ENCODE measurements at places on chromosomes 2 and 18.
A peak's percentile ranks its signal among the peaks of the same experiment; 100 is the strongest.

DNA sequence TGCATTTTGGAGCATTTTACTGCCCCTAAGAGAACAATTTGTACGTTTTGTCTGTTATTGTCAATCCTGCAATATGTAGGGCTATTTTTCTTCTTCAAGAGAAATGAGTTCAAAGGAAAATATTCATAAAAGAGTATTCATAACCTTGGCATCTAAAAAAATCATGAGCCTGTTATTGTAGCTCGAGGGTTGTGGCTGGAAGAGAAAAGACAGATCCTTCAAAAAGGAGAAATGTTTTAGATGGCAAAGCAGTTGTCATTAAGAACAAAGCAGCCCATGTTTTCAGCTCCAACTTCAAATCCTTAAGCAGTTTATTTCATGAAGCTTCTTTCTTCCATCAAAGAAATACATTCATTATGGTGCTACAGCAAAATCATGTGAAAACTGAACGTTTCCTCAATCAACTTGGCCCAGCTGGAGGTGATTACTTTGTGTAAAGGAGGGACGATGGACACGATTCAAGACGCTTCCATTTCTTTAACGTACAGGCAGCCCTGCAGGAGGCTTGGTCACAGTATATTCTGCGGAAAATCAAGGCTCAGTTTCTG, 31.4 kb downstream of the QPCT start:
- peak; percentile 42 for DNase-seq

- DNase-seq, result no peak
Measured at GRCh38 chr2:36659872-36660312, 36.6 kb upstream of the VIT start.

- DNase-seq, result no peak
Measured at GRCh38 chr2:144832048-144832447, 312.1 kb upstream of the ZEB2 start.

- no peak for DNase-seq
Measured at GRCh38 chr2:119108186-119108585, 50.4 kb downstream of the C1QL2 start.

DNA sequence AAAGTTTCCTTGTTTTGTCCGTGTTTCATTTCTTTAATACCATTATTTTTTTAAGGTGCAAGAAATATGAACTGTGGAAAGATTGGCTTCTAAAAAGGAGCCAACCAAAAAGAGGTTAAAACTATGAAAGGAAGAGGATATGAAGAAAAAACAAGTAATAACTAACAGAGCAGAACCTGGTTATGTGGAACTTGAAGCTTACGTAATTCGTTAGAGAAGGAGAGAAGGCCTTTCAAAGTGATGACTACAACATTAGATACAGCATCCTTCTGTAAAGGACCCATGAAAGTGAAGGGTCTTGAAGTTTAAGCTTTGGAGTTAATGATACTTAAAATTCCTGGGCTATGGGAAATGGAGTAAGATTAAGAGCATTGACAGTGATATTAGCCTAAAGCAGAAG, 84.5 kb downstream of the ANKRD12 start:
- DNase-seq, result no peak

GRCh38 chr2:72676341-72677025, 149.3 kb downstream of the EXOC6B start:
- DNase-seq, result no peak

- DNase-seq, result no peak
Measured at GRCh38 chr2:239137165-239137897, 263.5 kb downstream of the HDAC4 start.

DNA sequence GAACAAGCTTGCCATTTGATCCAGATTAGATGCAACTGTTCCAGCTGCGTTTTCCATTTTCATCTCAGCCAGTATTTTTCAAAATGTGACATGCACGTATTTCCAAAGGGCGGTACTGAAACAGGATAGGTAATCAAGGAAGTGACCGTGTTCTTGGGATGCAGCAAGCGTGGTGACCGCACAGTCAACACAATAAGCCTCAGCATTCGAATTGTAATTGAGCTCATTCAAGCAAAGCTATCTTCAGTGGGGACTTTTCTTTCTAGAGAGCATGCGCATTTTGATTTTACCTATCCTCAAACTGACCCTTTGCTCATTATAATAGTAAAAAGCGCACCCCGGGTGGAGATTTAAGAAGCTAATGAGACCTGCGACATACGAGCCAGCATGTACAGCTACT, 3.4 kb upstream of the ALPP start:
- no peak for DNase-seq

DNA sequence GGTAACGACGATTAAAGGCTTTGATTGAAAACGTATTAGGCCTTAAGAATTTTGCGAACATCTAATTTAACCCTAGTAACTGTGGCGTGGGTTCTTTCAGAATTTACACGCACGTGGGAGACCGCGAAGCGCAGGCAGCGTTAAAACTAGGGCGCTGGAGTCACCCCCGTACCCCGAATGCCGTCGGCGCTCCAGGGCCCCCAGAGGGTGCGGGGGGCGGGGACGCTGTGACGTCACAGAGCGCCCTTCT, 673 bp upstream of the SMCHD1 start:
- no peak for DNase-seq

- DNase-seq, result no peak
Measured at GRCh38 chr2:185780890-185781289, 42.3 kb downstream of the FSIP2 start.

GRCh38 chr2:173819852-173820251, 145.3 kb downstream of the SP3 start:
- DNase-seq, result no peak
